ENCODE measurements at places on chromosomes 13 and 19.
A peak's percentile ranks its signal among the peaks of the same experiment; 100 is the strongest.

- DNase-seq = no peak
These were observed 620.1 kb downstream of the OLFM4 start for GRCh38 chr13:53648673-53649072.

GRCh38 chr13:112941349-112941748, 27.7 kb upstream of the MCF2L start:
- DNase-seq = no peak

DNA sequence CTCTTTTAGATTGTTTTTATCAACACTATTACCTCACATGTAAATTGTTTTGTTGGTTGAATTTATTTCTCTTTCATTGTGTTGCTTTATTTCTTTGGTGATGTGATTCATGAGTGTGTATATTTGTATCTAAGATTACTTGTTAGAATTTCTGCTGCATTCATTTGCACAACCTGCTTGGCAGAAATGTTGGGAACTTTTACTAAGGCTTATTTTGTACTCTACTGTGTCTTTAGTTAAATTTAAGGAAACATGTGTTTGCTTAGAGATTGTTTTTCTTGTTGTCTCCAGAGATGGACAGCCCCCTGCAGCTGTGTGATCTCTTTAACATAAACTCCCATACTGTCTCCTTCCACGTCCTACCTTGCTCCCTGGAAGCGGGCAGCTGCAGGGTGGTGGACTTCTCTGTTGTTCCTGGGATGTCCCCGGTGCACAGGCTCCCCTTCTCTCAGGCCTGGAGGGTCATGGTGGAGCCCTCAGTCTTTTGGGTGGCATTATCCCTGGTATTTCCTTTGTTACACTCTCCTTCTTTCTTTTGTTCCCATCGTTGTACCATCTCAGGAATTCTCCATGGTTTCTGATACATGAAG, 212.0 kb upstream of the SPRY2 start:
- DNase-seq = no peak

- no peak for DNase-seq
These were observed 498.0 kb downstream of the DIAPH3 start for GRCh38 chr13:59665732-59666131.

- no peak for DNase-seq
These were observed 42.5 kb downstream of the MBNL2 start for GRCh38 chr13:97264663-97265062.

- peak; percentile 29 for DNase-seq
These were observed at the start of gene ZNF541 for GRCh38 chr19:47573071-47574026. Gene ZNF541 (minus strand): TSS chr19:47573148. CDS start chr19:47555856, 17,292 bp downstream.

GRCh38 chr19:46586294-46586693, 14.8 kb upstream of the CALM3 start:
- no peak for DNase-seq

- no peak for DNase-seq
These were observed 343.5 kb downstream of the TEX29 start for GRCh38 chr13:111663953-111664421.

- no peak for DNase-seq
These were observed 26.8 kb upstream of the CEACAM21 start for GRCh38 chr19:41548954-41549688.

DNA sequence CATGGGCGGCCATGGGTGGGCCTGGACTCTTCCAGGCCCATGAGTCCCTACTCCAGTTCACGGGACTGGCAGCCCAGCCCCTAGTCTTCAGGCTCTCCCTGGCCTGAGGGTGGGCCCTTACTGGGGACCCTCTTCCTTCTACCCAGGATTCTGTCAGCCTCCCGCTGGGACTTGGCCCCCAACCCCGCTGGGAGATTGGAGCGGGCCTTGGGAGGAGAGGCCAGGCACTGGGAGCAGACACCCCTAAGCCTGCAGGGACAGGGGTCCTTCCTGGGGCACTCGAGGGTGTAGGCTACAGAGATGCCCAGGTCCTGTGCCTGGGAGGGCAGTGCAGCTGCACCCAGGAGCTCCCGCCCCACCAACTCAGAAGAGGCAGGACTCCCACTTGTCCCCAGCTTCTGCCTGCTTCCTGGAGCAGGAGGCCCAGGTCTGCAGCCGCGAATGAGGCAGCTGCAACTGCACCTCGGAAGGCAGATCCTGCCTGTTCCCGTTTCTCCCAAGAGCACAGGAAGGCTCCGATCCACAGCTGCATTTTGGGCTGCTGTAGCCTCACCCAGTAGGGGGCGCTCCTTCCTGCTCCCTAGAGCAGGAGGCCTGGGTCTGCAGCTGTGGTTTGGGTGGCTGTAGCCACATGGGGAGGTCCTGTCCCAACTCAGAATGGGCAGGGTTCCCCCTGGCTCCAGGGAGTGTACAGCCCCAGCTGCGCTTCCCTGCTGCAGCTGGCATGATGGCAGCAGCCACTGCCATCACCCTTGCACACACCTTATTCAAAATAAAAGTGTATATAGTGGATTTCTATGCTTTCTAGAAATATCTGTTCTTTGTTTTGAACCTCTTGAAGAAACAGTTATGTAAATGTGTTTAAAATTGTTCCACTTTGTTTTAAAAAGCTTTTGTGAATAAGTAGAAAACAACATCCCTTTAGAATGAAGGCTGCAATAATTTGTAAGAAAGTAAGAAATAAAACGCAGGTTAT, 46.8 kb downstream of the TEX26 start:
- DNase-seq = no peak
